ENCODE measurements at places on chromosomes 3 and 15.

GRCh38 chr15:93825682-93826081, 405.7 kb upstream of the MCTP2 start:
- no peak for DNase-seq

GRCh38 chr3:172107403-172107802, 68.0 kb downstream of the FNDC3B start:
- DNase-seq = no peak

DNA sequence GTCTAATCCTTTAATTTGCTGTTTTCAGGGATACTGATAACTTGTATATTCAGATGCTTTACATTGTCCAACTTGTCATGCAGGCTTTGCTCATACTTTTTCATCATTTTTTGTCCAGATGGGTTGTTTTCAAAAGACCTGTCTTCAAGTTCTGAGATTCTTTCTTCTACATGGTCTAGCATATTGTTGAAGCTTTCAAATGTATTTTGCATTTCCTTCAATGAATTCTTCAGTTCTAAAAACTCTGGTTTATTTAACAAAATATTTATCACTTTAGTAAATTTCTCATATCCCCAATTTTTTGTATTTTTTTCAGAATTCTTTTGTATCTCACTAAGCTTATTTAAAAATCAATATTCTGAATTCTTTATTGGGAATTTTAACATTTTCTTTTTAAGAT, 388.3 kb upstream of the IL12A start:
- no peak for DNase-seq

GRCh38 chr3:41173926-41174885, 25.1 kb upstream of the CTNNB1 start:
- DNase-seq = no peak

DNA sequence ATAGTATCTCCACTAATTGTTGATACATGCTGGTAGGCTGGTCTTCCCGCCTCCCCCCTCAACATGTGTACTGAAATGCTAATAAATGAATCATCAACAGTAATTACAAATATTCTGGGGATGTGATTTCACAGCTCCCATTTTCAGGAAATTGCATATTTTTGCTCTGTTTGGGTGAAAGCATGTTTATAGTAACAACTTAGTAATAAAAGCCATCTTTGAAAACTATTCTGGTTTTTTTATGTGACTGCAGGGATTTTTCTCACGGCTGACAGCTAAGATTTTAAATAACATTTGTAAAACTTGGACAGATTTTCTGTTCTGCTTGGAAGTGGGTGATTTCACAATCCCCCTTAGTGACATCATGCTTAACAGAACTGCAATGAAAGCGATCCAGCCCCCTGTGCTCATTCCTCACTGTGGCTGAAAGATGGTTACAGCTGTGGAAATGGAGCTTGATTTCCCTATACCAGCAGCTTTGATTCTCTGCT, 25.6 kb upstream of the FAM174B start:
- no peak for DNase-seq

GRCh38 chr3:147518465-147518864, 109.3 kb downstream of the ZIC1 start:
- DNase-seq = no peak

DNA sequence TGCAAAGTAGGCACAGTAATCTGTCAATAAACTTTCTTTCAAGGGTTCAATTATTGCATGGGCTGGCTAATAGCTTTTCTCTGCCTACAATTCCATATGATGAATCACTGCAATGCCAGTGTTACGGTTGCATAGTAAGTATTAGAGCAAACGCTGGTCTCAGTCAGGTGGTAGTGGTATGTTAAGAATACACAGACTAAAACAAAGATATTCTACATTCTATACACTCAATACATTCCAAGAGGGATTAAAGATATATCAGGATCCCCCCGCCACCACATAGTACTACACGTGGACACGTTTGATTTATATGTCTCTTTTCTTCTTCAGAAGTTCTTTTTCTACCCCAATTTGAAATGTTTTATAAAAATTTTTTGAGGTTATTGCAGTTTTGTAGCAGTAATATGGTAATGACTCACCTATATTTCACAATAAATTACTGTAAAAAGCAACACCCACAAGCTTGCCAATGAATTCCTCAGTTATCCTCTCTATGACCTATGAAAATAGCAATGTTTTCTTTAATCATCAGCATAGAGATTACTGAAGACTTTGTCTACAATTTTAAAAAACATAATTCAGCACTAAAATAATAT, 68.2 kb downstream of the CD200R1L start:
- DNase-seq = peak; percentile 18

- DNase-seq = no peak
These were observed 5.1 kb upstream of the B4GALT4 start for GRCh38 chr3:119245778-119246177.

GRCh38 chr3:179591313-179591712, 13.1 kb downstream of the MRPL47 start:
- DNase-seq = no peak

- no peak for DNase-seq
These were observed 18.4 kb downstream of the KLF15 start for GRCh38 chr3:126338790-126339288.

GRCh38 chr3:186053954-186054791, 54.7 kb downstream of the ETV5 start:
- DNase-seq = no peak

- no peak for DNase-seq
These were observed 737.9 kb downstream of the MECOM start for GRCh38 chr3:168925568-168925967.
